ENCODE measurements at places on chromosomes 3 and 15. TPM values are rescaled to one million over a fixed set of nuclear protein-coding genes. Genes with fewer than 3 reads are reported as not detected.

DNA sequence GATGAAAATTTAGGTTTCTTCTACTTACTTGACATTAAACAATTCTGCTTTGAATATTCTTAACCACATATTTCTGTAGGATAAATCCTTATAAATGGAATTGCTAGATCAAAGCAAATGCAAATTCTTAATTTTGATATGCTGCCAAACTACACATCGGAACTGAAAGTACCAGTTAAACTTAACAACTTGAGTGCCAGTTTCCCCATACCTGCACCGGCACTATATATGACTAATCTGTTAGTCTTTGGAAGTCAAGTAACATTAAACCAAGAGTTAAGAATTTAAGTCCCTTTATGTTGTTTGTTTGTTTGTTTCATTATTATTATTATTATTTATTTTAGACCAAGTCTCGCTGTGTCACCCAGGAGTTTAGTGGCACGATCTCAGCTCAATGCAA, 103.9 kb upstream of the AKAP13 start:
- no peaks in the 10 kb centered on the region for H3K36me3 ChIP-seq
- no peak for DNase-seq
- H3K27me3 ChIP-seq, result peaks cover 4% of the 10 kb centered on the region
- H3K27ac ChIP-seq, result no peak overlapping the region

ECE2 gene
- total RNA-seq, result not detected

DNA sequence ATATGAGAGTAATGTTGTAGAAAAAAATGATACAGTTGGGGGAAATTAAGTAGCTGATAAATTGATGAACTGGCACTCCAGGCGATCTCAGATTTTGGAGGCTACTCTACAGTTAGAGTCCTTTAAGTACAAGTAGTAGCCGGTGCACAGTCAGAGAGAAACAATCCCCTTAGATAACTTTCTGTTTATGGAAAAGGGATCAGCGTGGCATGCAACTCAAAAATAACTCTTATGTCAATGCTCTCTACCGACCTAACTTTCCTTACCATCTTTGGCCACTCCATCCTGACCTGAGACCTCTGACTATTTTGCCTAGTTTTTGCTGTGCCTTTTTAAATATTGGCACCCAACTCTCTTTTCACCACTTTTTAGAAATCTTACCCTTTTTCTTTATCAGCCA, 299.6 kb downstream of the UNC13C start:
- H3K4me3 ChIP-seq, result no peak overlapping the region
- H3K27ac ChIP-seq, result no peak overlapping the region
- no peak for DNase-seq
- no peaks in the 10 kb centered on the region for H3K27me3 ChIP-seq
- no peaks in the 10 kb centered on the region for H3K36me3 ChIP-seq
- no peaks in the 10 kb centered on the region for H3K4me1 ChIP-seq

- no peaks in the 10 kb centered on the region for H3K36me3 ChIP-seq
- H3K4me3 ChIP-seq, result no peak overlapping the region
- peaks cover 6% of the 10 kb centered on the region for H3K27me3 ChIP-seq
- H3K27ac ChIP-seq, result no peak overlapping the region
- H3K4me1 ChIP-seq, result peaks cover 3% of the 10 kb centered on the region
Observed at GRCh38 chr3:46897031-46897430, 19.5 kb downstream of the PTH1R start.

All from natural killer cell treated with Interleukin-12 subunit alpha and Interleukin-12 subunit beta and Interleukin-15 and Interleukin-18, amount 100 ng/mL, for 72 hours (primary cell).